ENCODE measurements at places on chromosomes 2 and 18.

- DNase-seq, result no peak
These were observed 417.7 kb upstream of the SALL3 start for GRCh38 chr18:78561757-78562510.

DNA sequence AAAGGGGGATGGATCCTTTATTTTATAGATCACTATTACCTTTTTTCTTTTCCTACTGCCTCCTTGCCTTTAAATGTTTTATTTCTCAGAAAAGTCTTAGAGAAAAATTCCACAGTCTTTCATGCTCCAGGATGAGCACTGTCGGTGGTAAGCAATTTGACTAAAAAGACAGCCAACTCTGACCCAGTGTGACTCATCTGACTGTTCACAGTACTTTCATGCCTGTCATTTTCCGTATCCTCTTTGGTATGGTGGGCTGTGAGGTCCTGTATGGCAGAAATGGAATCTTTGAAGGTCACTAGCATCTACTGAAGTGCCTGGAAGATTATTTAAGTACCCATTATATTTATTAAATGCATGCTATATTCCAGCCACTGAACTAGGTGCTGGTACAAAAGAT, 2.1 kb upstream of the RFTN2 start:
- DNase-seq, result no peak

DNA sequence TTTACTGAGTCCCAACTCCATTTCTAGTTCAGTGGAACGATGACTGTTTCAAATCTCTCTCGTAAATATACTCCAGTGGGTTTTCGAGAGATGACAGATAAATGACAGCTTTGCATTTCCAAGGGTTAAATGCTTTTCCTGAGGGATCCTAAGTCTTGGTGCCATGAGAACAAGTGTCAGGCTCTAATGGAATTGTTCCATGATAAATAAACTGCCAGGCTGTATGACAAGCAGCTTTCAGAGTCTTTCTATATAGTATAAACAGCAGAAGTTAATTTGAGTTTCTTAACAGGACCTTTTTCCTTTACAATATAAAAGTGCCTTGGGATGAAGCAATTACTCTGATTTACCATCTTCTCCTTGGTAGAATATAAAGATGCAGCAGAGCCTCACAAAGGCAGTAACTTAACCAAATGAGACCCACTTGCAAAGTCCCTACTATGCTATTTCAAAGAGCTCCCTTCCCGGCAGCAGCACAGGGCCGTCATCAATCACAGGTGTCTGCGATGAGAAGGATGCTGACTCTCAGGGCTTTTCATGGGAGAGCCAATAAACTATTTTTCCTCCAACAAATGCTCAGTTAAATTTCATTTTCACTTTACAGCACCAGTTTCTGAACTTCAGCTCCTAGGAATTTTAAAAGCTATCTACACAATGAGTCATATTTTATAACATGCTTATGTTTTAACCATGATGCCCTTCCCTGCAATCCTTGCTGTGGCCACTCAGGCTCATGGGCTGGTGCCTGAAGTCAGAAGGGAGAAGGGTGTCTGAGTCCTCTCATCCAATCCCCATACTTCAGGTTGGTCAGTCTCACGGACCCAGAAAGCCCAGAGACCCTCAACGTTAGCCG, 123.8 kb downstream of the AFF3 start:
- DNase-seq, result no peak

DNA sequence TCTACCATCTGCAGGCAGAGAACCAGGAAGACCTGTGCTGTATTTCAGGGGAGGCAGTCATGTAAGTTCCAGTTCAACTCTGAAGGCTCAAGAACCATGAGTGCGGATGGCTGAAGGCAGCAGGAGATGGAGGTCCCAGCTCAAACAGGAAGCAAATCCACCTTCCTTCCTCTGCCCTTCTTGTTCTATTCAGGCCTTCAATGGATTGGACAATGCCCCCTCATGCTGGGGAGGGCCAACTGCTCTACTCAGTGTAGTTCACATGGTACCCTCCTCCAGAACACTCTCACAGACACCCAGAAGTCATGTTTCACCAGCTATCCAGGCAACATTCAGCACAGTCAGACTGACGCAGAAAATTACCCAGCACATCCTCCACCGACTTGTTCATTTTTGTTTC, 39.1 kb upstream of the RAB31 start:
- no peak for DNase-seq

DNA sequence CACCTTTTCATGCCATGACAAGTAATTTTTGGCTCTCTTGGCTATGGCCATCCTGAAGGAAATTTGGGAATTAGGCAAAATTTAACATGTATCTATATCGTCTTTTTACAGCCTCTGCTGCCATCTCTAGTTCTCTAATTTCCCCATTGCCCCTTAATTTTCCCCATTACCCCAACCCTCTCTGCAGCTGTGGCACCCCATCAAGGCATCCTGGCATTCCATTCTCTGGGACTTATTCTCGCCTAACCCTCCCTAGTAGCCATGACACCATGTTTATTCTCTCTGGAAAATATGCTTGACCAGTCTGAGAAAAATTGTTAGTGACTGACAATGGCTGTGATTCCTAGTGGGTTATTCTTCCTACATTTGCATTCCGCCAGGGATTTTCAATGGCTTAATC, 43.9 kb upstream of the GLS start:
- DNase-seq, result no peak
